ENCODE measurements at places on chromosomes 13 and 19. TPM values are rescaled to one million over a fixed set of nuclear protein-coding genes. Genes with fewer than 3 reads are reported as not detected.

Gene KLF2
- total RNA-seq: 3.5 TPM

Gene ZNF681
- 3.1 TPM for total RNA-seq

Gene ZNF83
- total RNA-seq: 48.3 TPM

Gene OR1I1
- not detected for total RNA-seq

Gene PLIN4
- not detected for total RNA-seq

Gene GJA3
- total RNA-seq: 0.22 TPM

Gene ANGPTL8
- not detected for total RNA-seq

Gene ZNF829
- total RNA-seq: 4.7 TPM

Gene MBD3L2B
- not detected for total RNA-seq

Gene IRF2BP1
- total RNA-seq: 31.6 TPM

Gene KIR2DL4
- total RNA-seq: not detected

Gene PABPC3
- 0.22 TPM for total RNA-seq

Gene MBD3L2
- not detected for total RNA-seq

Gene NLRP7
- not detected for total RNA-seq

Gene ALOX5AP
- 0.76 TPM for total RNA-seq

Gene CCDC122
- 11.4 TPM for total RNA-seq

Gene COLGALT1
- 155 TPM for total RNA-seq

Gene ACTL9
- total RNA-seq: not detected

Gene SCN1B
- total RNA-seq: 0.22 TPM

Gene SLITRK6
- total RNA-seq: 155 TPM

Gene MVB12A
- total RNA-seq: 47.9 TPM

Gene SLC25A41
- total RNA-seq: not detected

Gene RAB20
- 13.0 TPM for total RNA-seq

Gene CARM1
- 42.8 TPM for total RNA-seq

Gene S1PR4
- 0.11 TPM for total RNA-seq

Gene NCLN
- 74.4 TPM for total RNA-seq

Gene CLDN10
- total RNA-seq: not detected

Gene SIAH3
- total RNA-seq: not detected

Gene LYPD3
- total RNA-seq: 35.5 TPM

Gene STARD13
- 48.3 TPM for total RNA-seq

Gene ZNF793
- total RNA-seq: 7.5 TPM

Gene ZNF780A
- 23.4 TPM for total RNA-seq

Gene UHRF1
- 25.9 TPM for total RNA-seq

Gene HIPK4
- 0.39 TPM for total RNA-seq

Gene KIRREL2
- total RNA-seq: 0.39 TPM

Gene FCAR
- total RNA-seq: not detected

Gene C1QTNF9
- not detected for total RNA-seq

All from placental epithelial cell (primary cell).